Adrenal gland (tissue), 19 donors: ENCODE measurements at places on chromosomes 5 and 9. TPM values are rescaled to one million over a fixed set of nuclear protein-coding genes. Genes with fewer than 3 reads are reported as not detected.

DNA sequence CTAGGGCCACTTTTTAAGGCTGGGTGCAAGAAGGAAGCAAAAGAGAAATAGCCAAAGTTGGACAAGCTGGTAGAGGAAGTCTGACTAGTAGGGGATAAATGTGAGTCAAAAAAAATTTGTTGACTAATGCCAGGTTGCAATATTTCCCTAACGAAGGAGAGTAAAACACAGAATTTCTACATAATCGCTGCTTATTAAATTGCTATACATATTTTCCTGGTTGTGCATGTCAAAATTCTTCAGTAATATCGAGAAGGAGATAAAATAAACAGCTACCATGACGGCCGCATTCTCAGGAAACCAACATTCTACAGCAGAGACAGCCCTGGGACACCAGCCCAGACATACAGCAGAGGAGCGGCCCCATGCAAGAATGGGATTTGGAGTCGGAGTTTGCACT lies 148.3 kb downstream of the ESM1 start:
- no peak for DNase-seq

GRCh38 chr5:106172681-106173532 lies 1497.8 kb downstream of the EFNA5 start:
- DNase-seq, result no peak

GRCh38 chr5:56733580-56733979 lies 81.8 kb upstream of the MAP3K1 start:
- no peak for DNase-seq

GRCh38 chr5:178069909-178070308 lies 43.4 kb upstream of the N4BP3 start:
- DNase-seq, result peak; percentile 9

DNA sequence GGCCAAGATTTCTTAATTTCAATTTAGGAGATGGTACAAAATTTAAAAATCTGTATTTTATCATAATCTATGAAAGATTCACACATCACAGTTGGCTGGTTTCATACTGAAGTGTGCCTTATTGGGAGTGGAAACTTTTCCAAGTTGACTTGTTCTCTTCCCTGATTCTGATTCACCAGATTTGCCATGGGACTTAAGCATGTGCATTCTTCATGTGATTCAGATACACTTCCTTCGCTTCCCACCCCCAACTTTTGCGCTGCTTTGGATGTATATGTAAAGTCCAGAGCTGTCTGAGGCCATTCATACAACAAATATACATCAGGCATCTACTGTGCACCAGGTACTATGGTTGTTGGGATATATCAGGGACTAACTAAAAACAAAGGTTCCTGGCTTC lies 34.4 kb downstream of the CPEB4 start:
- DNase-seq, result no peak

GRCh38 chr5:111486055-111486454 lies 26.3 kb downstream of the STARD4 start:
- no peak for DNase-seq

GRCh38 chr9:36204906-36205547 lies 14.3 kb downstream of the CLTA start:
- peak; percentile 41 for DNase-seq

DNA sequence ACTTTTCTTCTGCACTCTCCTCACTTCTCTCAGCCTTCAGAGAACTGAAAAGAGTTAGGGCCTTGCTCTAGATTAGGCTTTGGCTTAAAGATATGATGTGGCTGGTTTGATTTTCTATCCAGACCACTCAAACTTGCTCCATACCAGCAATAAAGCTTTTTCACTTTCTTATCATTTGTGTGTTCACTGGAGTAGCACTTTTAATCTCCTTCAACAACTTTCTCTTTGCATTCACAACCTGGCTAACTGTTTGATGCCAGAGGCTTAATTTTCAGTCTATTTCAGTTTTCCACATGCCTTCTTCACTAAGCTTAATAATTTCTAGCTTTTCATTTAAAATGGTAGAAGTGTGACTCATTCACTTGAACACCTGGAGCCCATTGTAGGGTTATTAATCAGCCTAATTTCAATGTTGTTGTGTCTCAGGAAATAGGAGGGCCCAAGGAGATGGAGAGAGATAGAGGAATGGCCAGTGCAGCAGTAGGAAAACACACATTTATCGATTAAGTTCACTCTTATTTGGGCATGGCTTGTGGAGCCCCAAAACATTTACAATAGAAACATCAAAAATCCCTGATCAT lies 5.9 kb downstream of the ATPSCKMT start:
- no peak for DNase-seq

DNA sequence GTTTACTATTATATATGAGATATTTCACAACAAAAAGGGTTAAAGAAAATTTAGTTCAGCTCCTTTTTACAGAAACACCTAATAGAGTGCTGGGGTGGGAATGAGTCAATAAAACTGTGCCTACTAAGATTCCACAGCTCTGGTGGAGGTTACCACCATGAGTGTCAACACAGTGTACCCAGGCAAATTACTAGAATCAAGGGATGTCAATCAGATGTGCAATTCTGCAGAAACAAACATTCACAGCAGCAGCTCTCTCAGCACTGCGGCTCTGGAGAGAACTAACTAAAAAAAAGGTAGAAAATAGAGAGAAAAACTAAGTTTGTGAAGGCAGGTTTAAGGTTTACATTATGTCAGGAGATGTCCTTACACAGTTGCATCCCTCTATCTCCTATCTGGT lies 1313.0 kb downstream of the MAT2B start:
- DNase-seq, result no peak

DNA sequence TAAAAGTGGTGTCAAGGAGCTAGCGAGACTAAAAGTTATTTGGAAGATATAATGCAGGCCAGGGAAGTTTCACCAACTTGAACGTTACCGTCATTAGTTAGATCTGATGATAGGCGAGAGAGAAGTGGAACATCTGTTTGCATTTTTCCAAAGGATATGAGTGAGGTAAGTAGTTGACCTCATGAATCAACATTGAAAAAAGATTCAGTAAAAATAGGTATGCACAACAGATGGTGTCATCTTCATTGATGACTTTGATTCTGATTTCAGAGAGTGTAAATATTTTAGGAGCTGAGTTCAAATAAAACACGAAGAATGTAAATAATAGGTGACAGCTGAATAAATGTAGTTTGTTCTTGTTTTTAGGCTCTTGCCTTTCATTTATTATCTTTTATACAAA lies 998.9 kb upstream of the CDH6 start:
- no peak for DNase-seq

DNA sequence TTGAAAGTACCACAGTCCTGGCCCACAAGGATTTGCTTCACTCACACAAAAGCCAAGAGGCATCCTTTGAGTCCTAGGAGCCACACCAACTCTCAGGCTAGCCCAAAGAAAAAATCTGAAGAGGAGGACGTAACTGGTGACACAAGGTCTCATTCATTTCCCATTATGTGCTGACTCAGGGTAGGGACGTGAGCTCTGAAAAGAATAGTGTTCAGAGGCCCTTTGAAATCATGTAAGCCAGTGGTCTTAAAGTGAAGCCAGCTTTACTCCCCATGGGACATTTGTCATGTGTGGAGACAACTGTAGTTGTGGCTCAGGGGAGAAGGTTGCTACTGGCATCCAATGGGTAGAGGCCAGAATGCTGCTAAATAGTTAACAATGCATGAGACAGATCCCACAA lies 332.4 kb downstream of the KCTD16 start:
- DNase-seq, result no peak

The ADAMTS19 gene
- 2.9 TPM for polyA plus RNA-seq

The C5orf46 gene
- polyA plus RNA-seq, result not detected

The RMRP gene
- polyA plus RNA-seq, result not detected

The TMEFF1 gene
- polyA plus RNA-seq, result not detected

The CCL27 gene
- polyA plus RNA-seq, result 0.10 TPM
